Left renal cortex interstitium (tissue), 4 donors: ENCODE measurements at places on chromosomes 6 and 20.

GRCh38 chr6:111381123-111381522 is 101.9 kb downstream of the REV3L start:
- no peak for DNase-seq

- DNase-seq, result no peak
Observed at GRCh38 chr20:58053391-58054055, 174.9 kb downstream of the ANKRD60 start.

- no peak for DNase-seq
Observed at GRCh38 chr6:34350137-34350933, 42.1 kb downstream of the NUDT3 start.

DNA sequence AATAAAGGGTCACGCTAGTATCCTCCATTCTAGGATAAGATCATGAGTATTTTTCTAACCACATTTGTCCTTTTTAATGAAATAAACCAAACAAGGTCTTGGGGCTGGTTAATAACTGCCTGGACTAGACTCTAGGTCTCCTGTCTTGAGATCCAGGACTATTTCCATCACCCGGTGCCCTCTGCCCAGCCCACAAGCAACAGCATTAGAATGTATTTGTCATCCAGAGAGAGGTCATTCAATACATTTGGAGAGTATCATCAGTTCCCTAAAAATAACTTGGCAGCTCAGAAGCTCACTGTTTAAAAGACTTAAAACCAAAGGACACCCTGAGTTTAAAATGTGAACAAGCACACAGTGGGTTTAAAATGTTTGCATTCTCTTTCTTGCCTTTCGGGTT is 4.4 kb upstream of the RBM24 start:
- no peak for DNase-seq

- DNase-seq, result no peak
Observed at GRCh38 chr6:72810571-72811280, 188.9 kb downstream of the KCNQ5 start.

DNA sequence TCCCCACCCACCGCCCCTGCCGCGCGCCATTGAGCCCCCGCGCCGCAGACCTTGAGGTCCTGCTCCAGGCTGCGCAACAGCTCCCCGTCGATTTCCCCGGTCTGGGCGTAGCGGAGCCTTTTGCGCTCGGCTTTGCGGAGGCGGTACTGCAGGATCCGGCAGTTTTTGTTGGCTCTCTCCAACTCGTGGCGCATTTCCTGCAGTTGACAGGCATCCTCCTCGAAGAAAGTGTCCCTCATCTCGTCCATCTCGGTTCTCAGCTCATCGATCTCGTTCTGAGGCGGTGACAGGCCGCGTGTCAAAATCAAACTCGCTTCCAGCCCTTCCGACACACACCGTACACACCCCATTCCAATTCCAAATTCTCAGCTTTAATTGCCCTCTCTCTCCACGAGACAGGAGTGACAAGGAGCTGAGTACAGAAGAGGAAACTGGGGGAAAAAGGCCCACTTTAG is 4.3 kb downstream of the MTCL3 start:
- DNase-seq, result no peak

GRCh38 chr6:1587977-1588376 is 21.7 kb upstream of the FOXC1 start:
- DNase-seq, result no peak

DNA sequence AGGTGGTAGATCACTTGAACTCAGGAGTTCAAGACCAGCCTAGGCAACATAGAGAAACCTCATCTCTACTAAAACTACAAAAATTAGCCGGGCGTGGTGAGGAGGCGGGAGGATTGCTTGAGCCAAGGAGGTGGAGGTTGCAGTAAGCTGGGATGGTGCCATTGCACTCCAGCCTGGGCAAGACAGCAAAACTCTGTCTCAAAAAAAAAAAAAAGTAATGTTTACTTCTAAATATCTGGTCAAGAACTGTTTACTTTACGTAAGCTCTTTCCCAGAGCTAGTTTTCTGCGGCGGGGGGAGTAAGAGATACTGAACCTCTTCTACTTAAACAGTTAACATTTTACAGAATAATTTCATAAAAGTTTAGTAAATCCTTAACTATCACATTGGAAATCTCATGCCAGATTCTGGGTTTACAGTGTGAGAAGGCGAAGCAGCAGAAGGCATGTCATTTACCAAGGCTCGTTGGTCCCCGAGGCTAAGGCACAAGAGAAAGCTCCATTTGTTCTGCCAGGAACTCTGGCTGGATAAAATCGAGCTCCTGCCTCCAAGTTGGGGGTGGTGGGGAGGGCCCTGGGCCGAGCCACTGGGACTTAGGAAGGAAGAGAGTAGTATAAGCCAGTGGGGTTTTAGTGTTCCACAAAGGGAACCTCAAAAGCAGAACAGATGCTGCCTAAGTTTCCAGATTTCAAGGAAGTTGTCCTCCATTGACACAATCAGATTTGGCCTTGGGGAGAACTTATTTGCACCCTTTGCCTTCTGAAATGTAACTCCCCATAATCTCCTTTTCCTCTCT is 41.7 kb downstream of the ARFGEF2 start:
- no peak for DNase-seq

GRCh38 chr6:29992807-29993206 is 50.5 kb downstream of the HLA-A start:
- no peak for DNase-seq

DNA sequence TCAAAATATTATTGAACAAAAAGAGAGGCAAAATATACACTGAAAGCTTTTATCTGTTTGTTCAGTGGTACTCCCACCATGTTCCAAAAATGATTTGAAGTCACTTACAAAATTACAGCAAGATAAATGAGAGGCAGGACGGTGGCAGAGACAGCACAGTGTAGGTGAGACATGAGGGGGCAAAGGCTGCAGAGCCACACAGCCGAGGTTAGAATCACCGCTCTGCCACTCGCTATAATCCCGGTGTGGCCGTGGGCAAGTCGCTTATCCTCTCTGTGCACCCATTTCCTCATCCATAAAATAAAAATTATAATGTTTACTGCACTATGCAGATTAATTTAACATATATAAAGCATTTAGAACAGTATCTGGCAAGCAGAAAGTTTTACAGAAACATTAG is 140.1 kb upstream of the BEND6 start:
- no peak for DNase-seq

GRCh38 chr20:56636716-56637115 is 7.6 kb downstream of the TFAP2C start:
- DNase-seq, result no peak

GRCh38 chr6:138504764-138505689 is 5.7 kb upstream of the NHSL1 start:
- DNase-seq, result no peak
